ENCODE measurements at places on chromosomes 6 and 20.
A peak's percentile ranks its signal among the peaks of the same experiment; 100 is the strongest.

DNA sequence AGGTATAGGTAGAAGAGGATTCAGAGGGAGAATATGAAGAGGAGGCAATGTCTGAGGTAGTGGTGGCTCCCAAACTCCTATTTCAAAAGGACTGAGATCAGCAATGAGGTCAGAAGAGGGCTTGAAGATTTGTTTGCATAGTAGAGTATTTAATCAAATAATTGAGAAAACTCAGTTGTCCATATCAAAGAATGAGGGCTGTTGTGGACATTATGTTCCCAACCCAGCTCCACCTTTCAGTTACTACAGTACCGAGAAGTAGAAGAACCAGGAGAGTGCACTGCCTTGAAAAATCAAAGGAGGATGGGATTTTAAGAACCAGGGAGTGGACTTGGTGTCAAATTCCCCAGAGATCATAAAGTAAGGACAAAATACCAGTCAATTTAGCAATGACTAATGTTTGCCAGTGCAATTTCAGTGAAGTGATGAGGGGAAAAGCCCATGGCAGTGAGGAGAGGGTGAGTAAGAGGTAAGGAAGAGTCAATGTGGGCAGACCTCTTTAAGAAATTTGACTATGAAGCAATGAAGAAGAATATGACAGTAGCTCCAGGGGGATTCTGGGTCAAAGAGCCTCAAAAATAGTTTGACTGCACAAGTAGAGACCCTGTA, 382.4 kb downstream of the PKHD1 start:
- DNase-seq, result no peak

DNA sequence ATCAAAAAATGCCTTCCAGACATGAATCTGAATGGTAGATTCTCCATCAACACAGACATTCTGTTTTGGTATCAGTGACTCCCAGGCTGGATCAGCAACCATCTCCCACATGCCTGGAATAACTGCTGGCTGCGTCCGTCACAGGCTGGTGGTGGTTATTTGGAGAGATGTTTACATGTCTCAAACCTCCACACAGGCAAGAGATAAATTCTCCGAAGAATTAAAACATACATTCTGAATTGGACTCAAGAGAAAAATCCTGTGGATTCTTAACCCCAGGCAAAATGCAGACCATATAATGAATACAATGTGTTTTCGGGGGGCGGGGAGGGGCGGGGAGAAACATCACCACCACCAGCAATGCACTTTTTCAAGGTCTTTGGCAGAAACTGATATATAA, 108.2 kb downstream of the THBS2 start:
- DNase-seq, result no peak

DNA sequence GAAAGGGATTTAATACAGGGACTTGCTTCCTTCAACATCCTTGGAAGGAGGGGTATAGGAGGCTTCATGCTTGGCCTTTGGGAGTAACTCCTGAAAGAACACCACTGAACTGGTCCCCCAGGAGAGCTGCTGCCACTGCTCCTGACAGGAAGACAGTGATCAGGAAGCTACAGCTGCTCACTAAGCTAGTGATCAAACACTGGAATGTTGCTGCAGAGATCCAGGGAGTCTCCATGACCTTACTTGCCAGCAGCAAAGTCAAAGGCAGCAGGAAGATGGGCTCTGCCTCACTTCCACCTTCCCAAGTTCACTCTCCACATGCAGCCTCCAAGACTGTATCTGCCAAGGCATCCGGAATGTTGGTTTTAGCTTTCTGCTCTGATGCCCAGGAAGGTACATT, 31.8 kb downstream of the PIM1 start:
- DNase-seq, result no peak

DNA sequence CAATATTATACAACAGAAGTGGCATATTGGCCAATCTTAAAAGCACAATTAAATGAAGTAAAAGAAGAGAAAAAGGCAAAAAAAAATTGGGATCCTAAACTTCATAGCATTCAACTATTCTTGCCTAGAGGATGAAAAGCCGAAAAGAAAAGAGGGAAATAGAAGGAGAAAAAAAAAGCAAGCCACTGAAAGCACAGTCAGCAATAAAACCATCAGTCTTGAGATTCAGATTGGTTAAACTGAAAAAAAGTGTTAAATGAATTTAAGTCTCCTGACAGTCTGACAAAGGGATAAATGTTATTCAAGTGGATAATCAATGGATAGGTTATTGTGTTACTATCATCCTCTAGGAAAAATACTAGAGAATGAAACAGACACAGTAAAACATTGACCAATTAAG, 19.9 kb downstream of the MOXD1 start:
- DNase-seq, result no peak

DNA sequence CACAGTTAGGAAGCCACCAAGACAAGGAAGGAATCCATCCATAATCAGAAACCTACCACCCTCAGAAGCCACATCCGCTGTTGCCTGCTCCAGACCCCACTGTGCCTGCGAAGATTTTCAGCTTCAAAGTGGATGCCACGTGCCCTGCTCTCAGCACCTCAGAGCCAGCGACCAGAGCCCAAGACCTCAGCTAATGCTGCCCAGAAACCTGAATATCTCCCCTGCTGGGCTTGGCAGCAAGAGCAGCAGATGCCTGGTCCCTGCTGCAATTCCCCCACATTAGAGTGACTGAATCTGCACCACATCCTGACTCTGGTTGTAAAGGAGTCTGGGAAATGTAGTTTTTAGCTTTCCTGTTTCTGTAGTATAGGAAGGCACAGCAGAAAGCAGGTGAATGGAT, 10.7 kb upstream of the ULBP3 start:
- DNase-seq, result no peak

- DNase-seq, result no peak
These were observed 120.7 kb upstream of the SRSF6 start for GRCh38 chr20:43337036-43337435.

DNA sequence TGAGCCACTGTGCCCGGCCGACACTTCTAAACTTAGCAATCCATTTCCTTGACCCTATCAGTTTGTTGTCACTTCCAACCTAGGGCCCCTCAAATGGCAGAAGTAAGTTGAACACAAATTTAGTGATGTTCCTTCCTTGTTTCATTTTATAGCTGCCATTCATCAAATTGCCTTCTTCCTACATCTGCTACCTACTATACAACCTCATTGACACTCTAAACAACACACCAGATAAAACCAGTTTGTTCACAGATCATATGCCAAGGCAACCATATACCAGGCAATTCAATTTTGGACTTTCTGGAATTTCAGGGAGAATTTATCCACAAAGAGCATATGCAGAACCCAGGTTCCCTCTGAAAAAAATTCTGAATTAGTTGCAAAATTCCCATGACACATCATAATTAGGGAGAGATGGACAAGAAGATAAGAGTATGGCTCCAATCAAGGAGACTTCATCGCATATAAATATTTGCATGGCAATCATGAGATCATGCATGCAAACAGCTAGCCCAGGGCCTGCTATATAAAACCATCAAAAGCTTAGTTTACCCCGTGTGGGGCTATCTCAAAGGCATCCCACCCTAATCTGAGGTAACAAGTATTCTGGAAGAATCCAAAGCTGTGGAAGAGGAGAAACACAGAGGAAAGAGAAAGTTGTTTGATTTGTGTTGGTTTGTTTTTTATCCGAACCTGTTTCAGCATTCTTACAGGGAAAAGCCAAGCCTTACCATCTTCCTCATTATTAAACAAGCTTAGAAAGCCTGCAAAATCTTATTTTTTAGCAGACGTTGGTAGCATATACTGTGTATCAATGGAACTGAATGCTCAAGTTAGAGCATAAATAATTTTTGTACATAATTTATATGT, 132.8 kb upstream of the TNFAIP3 start:
- no peak for DNase-seq

GRCh38 chr20:56358600-56359211, at the start of gene FAM210B:
TSS of gene FAM210B (plus strand) at chr20:56358974. CDS start at chr20:56359006, 32 bp downstream.
- DNase-seq, result peak; percentile 87

DNA sequence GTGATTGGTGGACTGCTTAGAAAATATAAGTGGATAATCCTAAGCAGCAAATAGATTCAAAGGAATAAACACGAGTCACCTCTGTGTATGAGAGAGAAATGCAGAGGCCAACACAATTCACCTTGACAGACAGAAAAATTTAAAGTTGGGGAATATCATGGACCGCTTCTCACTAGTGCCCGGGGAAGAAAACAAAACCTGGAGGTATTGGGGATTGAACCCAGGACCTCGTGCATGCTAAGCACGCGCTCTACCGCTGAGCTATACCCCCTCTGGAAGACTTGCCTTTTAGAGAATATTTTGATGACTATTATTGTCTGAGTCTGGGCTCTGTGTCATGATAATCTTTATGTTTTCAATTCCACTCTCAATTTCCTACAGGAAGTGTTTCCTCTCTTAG, 111.9 kb downstream of the TRIM27 start:
- peak; percentile 22 for DNase-seq

DNA sequence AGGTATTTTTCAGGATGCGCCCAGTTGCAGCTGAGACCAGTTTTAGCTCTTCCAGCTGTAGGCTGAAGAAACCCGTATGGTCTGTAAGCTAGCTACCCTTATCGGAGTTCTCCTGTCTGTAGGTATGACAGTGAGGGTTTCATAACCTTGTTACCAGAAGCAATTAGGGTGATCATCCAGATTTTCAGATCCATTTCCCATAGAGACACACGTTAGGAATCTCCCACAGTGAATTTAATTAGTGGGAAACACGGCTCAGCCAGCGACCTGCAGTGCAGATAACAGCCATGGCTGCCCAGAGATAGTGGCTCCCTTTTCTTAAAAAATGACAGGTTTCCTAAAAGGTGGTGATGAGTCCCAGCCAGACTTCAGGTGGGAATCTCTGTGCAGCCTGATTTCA, 111.1 kb downstream of the BTBD3 start:
- no peak for DNase-seq

DNA sequence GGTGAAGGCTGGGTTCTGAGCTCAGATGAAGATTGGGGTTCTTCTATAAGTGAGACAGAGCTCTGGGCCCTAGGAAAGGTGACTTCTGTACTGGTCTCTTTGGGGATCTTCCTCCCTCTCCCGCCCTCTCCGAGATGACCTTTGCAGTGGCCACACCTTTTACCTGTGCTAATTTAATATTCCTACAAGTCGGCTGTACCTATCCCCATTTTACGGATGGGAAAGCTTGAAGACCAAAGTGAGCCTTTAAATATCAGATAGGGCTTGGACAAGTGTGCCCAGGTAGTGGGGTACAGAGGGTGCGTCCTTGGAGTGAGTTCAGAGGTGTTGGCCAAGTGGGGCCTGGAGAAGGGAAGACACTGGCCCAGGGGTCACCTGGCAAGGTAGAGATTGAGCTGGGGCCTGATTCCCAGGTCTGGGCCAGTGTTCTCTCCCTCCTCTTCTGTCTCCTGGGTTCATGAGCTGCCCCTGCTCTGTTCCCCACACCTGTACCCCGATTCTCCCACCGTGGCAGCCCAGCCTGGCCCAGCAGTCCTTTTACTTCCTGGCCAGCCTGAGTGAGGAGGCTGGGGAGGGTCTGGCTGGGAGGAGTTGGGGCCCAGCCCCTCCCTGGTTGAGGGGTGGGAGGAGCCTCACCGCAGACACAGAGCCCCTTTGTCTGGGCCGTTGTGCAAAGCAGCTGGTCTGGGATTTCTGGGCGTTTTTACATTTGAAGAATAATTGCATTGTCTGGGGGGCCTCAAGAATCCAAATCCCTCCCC, 152.1 kb upstream of the RNF24 start:
- DNase-seq, result no peak

- peak; percentile 31 for DNase-seq
These were observed 1.4 kb downstream of the SOX12 start for GRCh38 chr20:326645-327185.

DNA sequence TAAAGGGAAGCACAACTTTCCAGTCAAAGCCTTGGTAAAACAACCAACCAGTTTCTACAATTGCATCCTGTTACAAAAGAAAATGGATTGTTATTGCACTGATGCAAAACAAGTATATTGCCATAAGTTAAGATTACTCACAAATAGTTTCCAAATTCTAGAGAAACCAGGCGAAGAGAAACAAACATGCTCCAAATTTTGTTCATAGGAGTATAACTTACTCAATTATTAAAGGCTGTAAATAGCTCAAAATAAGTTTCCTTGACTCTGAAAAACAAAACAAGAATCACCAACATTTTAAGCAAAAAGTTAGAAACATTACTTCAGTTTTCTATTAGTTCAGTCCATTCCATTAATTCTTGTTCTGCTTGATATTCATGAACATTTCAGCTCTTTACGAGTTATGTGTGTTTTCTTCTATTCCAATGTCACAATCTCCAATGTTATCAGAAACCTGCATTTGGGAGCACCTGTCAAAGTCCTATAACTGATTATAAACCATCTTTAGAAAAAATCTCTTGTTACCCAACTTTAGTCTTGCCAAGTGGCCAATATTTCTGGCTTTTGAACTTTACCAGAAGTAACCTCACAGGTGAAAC, 137.9 kb upstream of the THBS2 start:
- no peak for DNase-seq

GRCh38 chr6:36769183-36769675, 70.0 kb downstream of the CPNE5 start:
- DNase-seq, result no peak

GRCh38 chr6:80610846-80611245, 504.4 kb downstream of the BCKDHB start:
- DNase-seq, result no peak

DNA sequence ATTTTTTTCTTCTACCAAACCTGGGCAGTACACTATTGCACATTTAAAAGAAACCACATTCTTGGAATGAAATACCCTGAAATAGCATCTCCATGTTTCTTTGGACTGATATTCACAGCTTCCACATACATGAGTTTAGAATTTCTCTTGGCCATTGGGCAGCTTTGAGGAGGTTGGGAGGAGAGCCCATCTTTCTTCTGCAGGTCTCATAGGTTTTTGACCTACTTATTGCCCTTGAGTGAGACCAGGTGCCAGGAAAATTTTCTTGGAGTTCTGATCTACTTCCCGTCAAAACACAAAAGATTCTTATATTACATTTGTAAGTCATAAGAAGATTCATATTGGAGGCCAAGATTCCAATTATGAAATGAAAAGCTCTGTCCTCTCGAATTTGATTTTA, 212.0 kb downstream of the IBTK start:
- DNase-seq, result no peak

GRCh38 chr6:81253821-81254220, 498.7 kb downstream of the TENT5A start:
- DNase-seq, result no peak

DNA sequence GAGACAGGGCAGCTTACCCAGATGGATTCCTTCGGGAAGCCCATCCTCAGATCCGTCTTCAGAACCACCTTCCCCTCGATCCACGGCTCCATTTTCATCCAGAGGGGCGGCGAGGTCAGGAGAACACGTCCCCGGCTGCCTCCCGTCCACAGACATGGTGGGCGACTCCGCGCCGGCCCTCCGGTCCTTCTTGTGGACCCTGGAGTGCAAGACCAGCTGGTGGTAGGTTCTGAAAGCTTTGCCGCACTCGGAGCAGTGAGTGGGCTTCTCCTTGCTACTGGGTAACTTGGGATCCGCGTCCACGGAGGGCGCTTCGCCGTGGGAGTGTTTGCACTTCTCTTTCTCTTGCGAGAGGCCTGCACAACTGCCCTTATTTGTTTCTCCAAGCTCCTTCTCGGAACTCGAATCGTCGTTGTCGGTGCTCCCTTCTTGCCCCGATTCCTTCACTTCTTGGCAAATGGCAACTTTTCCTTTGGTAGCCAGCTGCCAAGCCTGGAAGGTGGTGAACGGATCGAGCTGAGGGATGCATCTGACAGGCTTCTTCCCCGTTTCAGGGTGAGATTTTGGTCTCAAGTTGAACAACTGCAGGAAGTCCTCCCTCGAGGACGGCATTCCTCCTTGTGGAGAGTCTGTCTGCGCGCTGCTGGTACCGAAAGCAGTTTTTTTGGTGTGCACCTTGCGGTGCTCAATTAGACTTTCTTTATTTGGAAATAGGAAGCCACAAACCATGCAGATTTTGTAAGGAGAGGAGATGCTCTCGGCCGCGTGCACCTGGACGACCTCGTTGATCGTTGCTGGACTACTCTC, 12.0 kb downstream of the ZNF217 start:
- DNase-seq, result no peak

GRCh38 chr6:13302291-13302690, 26.0 kb downstream of the TBC1D7 start:
- no peak for DNase-seq
